Hepatocyte (in vitro differentiated cells): ENCODE measurements at places on chromosomes 1 and 21. TPM values are rescaled to one million over a fixed set of nuclear protein-coding genes. Genes with fewer than 3 reads are reported as not detected.

The ADAMTS1 gene
- 110 and 113 TPM in 2 replicates for total RNA-seq

The LHX8 gene
- 0.87 and 1.5 TPM in 2 replicates for total RNA-seq

The DUSP23 gene
- 17.2 and 22.8 TPM in 2 replicates for total RNA-seq

The CA6 gene
- not detected in 2 replicates for total RNA-seq

The SPRR1B gene
- not detected in 2 replicates for total RNA-seq

The WLS gene
- 102 and 115 TPM in 2 replicates for total RNA-seq

The FMO5 gene
- 43.9 and 48.6 TPM in 2 replicates for total RNA-seq

The SNX27 gene
- total RNA-seq: 35.1 and 38.7 TPM in 2 replicates

The TPTE gene
- not detected in 2 replicates for total RNA-seq

The PLCH2 gene
- total RNA-seq: 0.48 and 1.3 TPM in 2 replicates

The RORC gene
- 1.2 and 1.3 TPM in 2 replicates for total RNA-seq
